ENCODE measurements at places on chromosomes 6 and 20.
A peak's percentile ranks its signal among the peaks of the same experiment; 100 is the strongest.

GRCh38 chr20:58608096-58608840, 42.8 kb upstream of the STX16 start:
- DNase-seq: no peak

- no peak for DNase-seq
Observed at GRCh38 chr20:33008336-33009213, 1.1 kb downstream of the BPIFB2 start.

DNA sequence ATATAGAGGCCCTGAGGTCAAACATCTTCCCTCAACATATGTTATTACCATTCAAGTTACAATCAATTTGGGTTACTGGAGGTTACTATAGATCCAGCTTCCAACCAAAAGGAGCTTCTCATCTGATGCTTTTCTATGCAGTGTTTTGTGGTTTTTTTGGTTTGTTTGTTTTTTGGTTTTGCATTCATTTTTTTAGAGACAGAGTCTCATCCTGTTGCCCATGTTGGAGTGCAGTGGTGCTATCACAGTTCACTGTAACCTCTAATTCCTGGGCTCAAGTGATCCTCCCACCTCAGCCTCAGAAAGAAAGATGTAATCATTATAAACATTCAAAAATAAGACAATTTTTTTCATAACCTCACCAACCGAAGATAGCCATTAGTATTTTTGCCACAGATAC, 124.4 kb upstream of the JARID2 start:
- DNase-seq: no peak

DNA sequence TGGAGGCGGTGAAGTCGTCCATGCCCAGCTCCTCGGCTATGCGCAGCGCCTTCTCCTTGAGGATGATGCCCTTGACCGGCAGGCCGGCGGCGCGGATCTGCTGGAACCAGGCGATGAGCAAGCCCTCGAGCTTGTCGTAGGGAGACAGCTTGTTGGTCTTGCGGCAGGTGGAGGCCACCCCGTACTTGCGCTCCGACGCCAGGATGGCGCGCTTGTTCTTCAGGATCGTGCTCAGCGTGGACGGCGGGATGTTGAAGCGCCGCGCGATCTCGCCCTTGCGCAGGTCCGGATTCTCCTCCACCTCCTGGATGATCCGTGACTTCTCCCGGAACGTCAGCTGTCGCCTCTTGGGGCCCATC, 435 bp downstream of the CENPB start:
- peak; percentile 71 for DNase-seq

DNA sequence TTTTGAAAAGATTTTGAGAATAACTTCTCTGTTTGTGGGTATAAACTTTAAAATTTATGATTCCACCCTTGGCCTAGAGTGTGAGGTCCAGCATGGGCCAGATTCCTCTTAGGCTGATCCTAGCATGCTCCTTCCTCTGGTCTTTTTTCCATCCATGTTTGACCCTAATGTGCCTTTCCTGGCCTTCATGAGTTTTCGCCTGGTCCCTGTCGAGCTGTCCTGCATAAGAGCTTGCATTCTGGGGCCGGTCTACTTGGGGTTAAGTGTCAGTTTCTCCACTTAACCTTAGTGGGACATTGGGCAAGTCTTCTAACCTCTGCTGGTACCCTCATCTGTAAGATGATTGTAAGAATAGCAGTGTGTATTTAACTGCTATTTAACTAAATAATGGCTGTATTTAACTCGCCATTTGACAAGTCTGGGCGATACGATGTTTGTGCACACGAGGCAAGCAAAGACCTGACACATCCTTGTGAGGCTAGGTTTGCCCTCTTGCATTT, 40.7 kb upstream of the TAGAP start:
- DNase-seq: no peak

DNA sequence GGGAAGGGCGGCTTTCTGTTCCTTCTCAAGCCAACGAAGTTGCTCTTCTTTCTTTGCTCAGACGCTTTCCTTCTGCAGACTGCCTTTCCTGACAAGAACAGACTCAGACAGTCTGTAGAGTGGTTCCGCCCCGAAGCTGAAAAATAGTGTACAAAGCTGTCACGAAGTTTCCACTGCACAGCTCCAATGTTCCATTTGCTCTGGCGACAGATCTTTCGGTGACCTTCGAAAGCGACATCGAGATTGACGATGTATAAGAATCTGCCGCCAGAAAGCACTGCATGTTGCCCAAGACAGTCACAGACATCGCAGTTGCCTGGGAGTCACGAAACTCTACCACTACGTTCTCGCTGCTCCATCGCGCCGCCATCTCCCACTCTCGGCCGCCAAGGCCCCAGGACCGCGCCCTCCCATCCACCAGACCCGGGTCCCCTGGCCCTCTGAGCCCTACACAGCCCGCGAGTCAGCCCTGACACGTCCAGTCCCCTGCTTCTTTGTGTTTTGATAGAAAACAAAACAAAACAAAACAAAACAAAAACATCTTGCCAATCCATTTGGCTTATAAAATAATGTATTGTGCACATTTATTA, 42.1 kb upstream of the ZNF184 start:
- DNase-seq: no peak

DNA sequence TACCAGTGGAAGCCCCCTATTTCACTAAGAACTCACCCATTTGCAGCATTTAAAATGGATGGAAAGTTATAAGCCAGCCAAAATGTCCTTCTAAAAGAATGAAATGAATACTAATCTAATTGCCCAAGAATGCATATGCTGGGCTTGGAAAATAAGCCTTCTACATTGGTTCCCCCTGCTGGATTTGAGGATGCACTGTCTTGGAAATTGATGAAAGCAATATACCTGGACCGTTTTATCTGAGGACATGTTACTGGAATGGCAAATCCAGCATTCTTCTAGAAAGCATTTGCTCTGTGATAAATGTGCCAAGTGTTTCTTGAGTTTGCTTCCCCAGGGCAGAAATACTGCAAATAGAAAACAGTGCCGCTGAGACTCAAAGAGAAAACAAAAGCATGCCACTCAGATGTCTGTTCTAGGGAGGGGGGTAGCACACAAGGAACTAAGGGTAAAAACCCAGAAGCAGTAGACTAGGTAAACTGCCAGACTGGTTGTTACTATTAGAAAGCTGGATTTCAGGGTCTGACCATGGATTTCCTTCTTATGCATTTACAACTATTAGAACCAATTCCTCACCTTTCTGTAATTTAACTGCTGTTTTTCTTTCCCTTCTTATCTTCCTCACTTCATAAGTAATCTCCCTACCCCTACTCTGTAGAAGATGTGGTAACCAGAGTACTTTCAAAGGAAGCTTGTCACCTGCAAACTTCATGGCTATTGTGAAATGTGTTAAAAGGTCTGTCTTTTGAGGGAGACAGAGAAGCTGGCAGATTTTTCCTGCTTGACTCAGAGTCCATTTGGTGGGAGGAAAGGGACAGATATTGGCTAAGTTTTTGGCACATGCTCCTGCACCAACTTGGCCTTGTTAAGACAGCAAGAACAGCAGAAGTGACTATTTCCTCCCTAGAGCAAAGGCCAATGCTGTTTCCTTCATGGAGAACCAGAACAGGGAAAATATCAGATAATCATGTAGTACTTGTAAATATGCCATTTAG, 642.6 kb downstream of the KIF16B start:
- DNase-seq: no peak

DNA sequence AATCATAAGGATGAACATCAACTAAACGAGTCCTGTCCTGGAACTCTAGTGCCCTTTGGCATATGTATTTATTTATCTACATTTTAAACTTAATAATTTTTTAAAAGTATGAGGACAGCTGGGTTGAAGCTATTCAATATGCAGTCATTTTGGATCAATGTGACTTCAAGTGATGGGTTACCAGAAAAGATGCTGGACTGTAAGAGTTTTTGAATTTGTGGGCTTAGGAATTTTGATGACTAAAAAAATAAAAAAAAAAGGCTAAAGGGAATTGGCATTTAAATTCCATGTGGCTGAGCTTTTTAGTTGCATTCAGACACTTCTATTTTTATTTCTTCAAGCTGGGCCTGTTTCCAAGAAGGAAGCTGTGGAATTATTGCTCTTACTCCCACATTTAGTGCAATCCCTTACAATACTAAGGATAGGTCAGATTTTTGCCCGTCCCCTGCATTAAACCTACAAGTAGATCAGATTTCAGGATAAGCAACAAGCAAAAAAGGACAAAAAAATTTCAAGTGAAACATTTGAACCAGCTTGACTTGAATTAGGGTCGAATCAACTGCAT, 704.2 kb upstream of the CITED2 start:
- no peak for DNase-seq

- no peak for DNase-seq
Observed at GRCh38 chr6:66245231-66245630, 538.2 kb upstream of the EYS start.

GRCh38 chr20:16474363-16474762, 98.9 kb downstream of the KIF16B start:
- DNase-seq: no peak

GRCh38 chr20:44111712-44112335, 75.2 kb downstream of the JPH2 start:
- no peak for DNase-seq
